ENCODE measurements at places on chromosomes 5 and 9.

DNA sequence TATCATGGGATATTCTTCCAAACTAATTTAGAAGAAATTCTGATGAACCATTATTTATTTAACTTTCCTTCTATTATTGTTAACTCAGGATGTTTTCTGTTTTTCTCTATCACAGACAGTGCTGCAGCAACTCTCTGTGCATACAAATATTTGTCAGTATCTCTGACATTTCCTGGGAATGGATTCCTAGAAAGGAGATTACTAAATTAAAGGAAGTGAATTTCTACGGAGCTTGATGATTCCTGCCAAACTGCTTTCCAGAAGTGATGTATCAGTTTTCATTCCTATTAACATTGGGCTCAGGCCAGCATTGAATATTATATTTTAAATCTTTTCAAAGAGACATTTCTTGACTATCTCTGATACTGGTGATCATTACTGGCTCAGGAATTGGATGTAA lies 26.0 kb upstream of the MAST4 start:
- DNase-seq = no peak

DNA sequence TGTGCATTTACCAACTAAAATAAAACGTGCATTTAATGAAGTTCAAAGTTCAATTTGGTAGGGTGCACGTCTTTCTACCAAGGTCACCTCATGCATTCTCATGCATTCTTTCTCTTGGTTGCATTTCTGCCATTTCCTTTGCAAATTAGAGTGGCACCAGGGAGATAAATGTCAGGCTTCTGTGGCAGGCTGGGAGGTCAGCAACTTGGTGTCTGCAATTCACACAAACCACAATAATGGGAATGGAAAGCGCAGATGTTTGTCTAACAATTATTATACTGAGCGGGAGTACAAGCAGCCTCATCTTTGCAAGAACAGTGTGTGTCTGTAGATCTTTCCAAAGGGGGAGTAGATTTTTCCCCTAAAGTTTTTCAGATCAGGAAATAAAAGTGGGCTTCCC lies 411.7 kb downstream of the DMRT2 start:
- DNase-seq = no peak

DNA sequence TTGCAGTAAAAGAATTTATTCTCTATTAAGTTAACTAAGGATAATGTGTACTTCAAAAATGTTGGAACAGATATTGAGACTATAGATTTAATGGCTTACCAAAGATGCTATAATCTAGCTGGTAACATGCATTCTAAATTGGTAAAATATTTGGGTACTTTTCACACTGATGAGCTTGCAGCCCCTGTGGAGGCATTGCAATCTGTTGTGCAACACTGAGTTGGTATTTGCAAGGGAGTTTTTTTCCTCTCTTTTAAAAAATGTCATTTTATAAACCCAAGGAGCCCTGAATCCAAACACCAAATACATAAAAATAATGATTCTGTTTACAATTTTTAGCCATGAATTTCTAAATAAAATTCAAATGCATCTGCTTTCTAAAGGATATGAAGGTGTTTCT lies 944.8 kb downstream of the DTWD2 start:
- no peak for DNase-seq

DNA sequence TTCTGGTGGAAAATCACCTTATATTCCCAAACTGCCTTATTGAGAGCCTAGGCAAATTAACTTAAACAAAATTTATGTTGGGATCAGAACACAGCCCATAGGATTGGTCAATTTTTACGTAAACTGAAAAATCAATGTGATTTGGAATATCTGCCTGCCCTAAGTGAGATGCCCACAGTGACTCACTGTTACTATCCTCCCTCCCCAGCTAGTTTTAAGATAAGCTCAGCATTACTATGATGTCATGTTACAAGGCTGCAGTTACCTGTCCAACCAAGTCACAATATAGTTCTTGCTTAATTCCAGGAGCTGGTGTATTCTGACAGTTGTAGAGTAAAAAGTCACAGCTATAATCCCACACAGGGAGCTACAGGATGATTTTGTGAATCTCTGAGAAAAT lies 23.1 kb downstream of the SKP1 start:
- DNase-seq = no peak

DNA sequence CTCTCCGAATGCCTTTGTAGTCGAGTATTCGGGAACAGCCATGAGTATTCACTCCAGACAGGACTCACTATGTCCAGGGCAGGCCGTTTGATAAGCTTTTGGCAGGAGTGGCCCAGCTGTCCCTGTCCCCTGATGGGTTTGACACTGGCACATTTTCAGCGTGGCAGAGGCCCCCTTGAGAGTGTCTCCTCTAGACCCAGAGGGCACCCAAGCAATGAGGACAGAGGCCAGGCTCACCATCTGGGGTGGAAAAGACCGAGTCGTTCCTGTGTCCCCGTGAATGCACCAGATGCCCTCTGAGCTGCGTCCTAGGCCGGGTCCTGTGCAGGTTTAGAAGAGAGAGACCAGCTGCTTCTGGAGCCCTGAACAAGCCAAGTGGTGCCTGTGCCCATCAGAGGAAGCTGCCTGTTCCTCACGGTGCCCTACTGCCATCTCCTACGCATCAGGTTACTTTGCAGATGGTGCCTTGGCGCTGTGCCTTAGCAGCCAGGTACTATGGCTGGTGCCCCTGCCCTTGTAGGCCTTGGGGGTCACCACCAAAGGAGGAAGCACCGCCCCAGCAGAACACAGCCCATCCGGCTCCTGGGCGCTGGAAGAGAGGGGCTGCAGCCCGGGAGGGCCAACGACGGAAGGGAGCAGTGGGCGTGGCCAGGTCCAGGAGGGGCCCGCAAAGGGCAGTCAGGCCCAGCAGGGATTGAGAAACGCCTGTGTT lies 42.4 kb downstream of the LRSAM1 start:
- DNase-seq = no peak

- DNase-seq = no peak
Measured at GRCh38 chr9:131657940-131658339, 81.9 kb downstream of the RAPGEF1 start.
